ENCODE measurements at places on chromosomes 6 and 20.

DNA sequence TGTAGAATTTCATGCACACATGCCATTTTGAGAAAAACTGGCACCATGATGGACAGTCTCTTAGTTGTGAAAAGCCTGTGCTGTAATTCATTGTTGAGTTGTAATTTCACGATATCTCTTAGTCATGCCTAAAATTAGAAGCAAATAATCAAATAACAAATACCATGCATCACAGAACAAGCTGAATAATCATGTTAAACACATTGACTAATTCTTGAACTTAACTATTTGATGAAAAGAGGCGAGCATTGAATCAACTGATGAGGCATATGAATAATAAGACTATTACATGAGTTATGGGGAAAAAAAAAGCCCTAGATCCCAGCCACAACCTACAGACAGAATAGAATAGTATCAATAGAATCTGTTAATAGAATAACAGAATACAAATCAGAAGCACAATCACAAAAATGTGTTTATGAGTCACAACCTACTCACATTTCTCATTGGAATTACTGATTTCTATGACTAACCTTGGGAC, 14.2 kb upstream of the RNF217 start:
- DNase-seq, result no peak

GRCh38 chr6:3650076-3650958, 101.2 kb downstream of the PXDC1 start:
- DNase-seq, result no peak

DNA sequence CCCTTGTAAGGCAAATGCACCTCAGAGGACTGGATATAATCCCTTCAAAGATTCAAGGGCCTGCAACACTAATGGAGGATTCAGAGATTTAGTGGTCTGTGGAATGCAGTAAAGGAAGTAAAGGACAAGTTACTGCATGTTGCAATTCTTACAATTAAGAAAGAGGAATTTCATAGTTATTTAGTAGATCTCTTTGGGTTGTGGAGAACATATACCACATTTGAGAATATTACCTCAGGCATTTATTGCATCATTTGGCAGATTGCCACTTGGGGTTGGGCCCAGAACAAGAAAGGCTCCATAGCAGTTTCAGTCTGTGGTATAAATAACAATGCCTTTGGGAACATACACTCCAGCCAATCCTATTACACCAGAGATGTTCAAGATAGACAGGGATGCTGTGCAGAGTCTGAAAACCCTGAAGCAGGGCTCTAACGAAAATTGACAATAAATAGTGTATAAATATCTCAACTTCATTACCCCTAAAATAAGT, 20.9 kb upstream of the EPM2A start:
- no peak for DNase-seq

GRCh38 chr20:10453241-10453640, 18.1 kb downstream of the SLX4IP start:
- peak; percentile 17 for DNase-seq

DNA sequence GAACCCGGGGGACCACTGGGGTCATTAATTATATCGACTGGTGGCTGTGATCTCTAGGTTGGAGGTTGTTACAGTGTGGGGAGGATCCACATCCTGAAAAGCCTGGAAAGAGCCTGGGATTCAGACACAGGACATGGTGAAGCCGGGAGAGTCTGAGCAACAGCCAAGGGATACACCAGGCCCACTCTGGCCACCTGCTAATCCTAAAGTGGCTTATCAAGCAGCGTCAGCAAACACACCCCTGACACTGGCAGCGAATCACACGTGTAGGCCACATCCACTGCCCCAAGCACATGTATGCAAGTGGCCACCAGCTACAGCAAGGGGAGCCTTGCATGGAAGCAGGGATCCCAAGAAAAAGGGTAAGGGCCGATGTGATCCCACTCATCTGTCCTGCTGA, 41.0 kb downstream of the GFOD1 start:
- no peak for DNase-seq

DNA sequence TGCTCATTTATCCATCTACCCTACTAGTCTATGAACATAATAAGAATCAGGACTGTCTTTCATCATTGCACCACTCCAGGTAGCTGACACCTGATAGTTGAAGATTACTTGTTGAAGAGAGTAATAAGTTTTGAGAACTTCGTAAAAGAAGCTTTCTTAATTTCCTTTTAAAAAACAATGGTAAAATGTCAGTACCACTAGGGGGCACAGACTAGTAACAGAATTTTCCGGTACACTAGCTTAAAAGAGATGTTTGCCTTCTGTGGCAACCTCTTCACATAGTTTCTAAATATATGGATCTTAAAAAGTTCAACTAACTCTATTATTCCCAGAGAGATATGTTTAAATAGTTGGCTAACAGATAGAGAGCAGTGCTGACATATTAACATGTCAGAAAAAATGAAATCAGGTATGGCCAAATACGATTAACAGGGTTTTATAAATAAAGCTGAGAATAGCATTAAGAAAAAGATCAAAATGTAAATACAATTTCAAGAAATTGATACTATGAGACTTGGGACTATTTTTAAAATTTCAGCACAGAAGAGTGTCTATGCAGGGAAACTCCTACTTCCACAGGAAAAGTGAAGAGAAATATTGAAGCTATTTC, 5.4 kb upstream of the KCNQ5 start:
- no peak for DNase-seq

- no peak for DNase-seq
These were observed 55.4 kb downstream of the NFATC2 start for GRCh38 chr20:51487076-51487475.

DNA sequence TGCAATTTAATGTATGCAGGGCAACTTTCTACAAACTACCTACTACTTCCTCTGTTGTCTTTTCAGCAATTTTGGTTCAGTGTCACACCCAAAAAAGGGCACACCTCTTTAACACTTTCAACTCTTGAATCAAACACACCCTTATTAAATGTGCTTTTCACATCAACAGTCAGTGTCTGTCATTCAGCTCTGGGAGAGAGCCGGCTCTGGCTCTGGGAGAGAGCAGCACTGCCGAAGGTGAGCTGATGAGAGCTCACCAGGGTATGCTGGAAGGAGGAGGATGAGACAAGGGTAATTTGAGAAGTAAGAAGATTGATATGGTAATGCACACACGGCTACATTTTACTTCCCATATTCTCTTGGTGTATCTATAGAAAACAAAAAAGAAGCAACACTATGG, 134.3 kb downstream of the RTN4IP1 start:
- no peak for DNase-seq

DNA sequence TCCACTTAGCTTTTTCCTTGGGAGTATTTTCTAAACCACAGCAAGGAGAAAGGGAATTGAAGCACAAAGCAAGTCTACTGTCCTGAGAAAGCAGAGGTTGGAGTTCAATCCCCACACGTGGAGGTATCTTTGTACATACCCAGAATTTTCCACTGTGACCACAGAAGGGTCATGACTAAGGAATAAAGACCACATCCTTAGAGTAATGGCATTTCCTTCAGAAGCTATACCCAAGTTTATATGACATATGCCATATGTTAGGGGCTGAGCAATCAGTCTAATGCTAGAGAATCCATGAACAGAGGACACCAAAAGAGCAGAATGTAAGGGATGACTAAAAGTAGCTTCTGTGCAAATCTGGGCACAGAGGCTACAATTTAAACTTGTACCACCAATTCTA, 46.4 kb downstream of the ATG5 start:
- no peak for DNase-seq

DNA sequence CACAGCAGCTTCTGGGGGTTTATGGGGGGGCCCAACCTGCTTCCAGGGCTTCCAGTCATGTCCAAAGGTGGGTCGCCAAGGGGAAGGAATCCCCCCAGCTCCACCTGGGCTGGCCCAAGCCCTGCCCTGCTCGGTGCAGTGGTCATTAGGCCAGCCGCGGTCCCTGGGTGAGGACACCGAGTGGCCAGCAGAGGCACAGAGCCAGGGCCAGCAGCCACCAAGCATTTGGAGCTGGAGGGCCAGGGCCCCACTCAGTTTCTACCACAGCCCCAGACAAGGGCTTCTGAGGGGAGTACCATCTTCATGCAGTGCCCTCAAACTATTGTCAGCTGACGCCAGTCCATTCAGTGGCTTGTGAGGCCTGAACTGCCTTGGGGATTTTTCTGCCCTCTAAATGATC, 39.6 kb downstream of the TFEB start:
- no peak for DNase-seq

GRCh38 chr20:37890643-37891042, 12.3 kb upstream of the VSTM2L start:
- DNase-seq, result no peak

DNA sequence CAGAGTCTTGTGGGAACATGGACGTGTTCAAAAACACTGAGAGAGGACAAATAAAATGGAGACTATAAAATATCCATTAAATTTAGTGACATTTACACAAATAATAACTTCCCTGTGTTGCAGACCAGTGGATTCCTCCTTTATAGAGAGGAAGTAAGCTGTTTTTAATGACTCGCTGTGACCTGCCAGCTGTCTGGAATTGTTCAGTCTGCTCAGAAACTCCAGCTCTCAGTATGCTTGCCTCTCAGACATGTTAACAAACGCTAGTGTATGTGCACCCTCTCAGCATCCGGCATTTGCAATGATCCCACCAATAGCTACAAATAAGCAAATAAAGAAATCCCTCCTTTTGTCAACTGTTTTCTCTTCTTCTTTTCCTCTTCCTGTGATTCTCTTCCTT, 158.0 kb upstream of the TCF21 start:
- no peak for DNase-seq

DNA sequence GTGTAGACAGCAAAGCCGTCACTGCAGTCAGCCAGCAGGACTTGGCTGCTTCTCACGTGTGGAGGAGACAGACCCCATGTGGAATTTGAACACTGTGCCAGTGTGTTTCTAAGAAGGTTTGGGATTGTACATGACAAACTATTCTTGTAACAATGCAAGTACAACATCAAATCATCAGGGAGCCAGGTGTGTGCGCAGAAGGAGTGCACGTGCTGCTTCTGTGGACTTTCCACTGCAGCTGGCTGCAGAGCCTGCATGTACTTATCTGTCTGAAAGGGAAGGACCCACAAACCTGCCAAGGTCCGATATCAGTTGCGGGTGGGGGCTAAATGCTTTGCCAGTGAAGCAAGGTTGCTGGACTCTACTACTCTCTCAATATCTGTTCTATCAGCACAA, 211.6 kb downstream of the WDR27 start:
- DNase-seq, result no peak

GRCh38 chr6:119818876-119819275, 469.3 kb upstream of the MAN1A1 start:
- DNase-seq, result no peak

- no peak for DNase-seq
These were observed 2.3 kb upstream of the DSN1 start for GRCh38 chr20:36775826-36776225.

DNA sequence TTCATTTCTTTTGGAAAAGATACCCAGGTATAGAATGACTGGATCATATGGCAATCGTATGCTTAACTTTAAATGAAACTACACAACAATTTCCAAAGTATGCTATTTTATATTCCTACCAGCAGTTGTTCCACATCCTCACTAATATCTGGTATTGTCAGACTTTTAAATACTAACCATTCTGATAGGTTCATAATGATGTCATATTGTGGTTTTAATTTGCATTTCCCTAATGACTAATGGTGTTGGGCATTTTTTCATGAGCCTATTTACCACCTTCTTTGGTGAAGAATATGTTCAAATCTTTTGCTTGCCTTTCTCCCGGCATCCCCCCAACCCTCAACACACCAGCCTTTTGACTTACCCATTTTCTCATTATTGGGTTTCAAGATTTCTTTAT, 96.2 kb upstream of the HMGN3 start:
- no peak for DNase-seq

DNA sequence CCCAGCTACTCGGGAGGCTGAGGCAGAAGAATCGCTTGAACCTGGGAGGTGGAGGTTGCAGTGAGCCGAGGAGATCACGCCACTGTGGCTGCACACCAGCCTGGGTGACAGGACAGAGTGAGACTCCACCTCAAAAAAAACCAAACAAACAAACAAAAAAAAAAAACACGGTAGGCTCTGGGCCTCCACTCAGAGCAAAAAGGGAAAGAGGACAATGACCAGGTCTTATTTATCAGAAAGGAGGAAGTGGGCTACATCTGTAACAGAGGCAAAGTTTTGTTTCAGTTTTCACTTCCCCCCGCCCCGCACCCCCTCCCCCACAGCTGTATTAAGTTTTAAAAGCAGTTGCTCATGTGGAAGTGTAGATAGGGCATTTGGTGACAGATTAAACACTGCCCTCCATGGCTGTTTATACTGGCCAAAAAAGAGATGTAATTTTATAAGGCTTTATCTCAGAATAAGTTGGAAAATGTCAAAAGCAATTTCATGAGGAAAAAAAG, 114.6 kb downstream of the RCAN2 start:
- DNase-seq, result peak; percentile 18

GRCh38 chr6:18444111-18444510, 57.0 kb downstream of the RNF144B start:
- DNase-seq, result no peak

DNA sequence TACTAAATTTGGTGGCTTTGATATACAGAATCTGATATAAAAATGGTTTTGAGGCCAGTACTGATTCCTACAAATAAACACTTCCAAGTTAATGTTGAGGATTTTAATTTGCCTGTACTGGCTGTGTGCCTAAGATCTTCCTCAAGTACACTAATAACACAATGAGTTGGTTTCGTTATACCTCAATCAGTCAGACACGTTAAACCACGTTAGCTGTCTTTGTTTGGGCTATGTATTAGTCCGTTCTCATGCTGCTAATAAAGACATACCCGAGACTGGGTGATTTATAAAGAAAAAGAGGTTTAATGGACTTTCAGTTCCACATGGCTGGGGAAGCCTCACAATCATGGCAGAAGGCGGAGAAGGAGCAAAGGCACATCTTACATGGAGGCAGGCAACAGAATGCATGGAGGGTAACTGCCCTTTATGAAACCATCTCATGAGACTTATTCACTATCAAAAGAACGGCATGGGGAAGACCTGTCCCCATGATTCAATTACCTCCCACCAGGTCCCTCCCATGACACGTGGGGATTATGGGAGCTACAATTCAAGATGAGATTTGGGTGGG, 46.2 kb downstream of the NT5E start:
- no peak for DNase-seq

- no peak for DNase-seq
These were observed 67.8 kb upstream of the EPB41L1 start for GRCh38 chr20:36086767-36087166.

- no peak for DNase-seq
These were observed 53.3 kb downstream of the GRM4 start for GRCh38 chr6:34092631-34093030.
